ENCODE measurements at places on chromosomes 6 and 20.

DNA sequence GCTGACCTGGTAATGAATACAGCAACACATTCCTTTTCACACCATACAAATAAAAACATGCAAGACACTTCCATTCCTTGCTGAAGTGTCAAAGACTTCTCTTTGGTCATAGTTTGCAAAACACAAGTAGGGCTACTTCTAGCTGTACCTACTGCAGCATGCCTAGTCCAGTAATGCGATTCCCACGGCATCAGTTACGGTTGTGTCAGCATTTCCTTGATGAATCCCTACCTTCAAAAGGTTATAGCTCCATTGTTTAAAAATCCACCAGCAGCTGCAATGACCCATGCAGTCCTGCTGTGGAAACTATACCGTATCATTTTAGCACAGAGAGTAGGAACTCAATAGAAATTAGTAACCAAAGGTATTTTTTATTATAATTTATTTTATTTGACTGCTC lies 1371.5 kb downstream of the EPHA7 start:
- no peaks in the 10 kb centered on the region for H3K27me3 ChIP-seq
- H3K36me3 ChIP-seq: no peaks in the 10 kb centered on the region
- no peak for DNase-seq
- H3K4me3 ChIP-seq: no peak overlapping the region

DNA sequence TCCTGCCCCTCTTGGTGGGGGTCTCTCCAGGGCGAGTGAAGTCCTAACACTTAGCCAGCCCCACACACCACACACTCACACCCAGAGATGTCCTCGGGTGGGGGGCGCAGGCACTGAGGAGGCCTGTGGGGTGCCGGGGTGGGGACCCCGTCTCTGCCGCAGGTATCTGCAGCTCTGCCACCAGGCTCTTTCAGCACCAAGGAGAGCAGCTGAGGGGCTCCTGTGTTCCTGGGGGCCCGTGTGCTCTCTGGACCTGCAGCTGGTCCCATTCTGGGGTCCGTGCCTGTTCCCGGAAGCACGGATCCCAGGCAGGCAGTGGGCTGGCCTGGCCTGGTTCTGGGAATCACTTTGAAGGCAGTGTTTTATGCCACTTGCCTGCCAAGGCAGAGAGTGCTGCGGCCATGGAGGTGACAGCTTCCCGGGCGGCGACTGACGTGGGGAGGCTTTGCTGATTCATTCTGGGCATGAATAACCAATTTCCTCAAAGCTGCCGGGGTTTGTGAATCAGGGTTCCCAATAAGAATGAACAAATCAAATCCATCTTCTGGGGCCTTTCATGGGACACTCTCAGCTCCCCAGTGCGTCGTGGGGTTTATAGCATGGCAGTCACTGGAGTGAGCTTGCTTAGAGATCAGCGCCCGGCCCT lies 54.4 kb upstream of the SLCO4A1 start:
- H3K27me3 ChIP-seq: peaks cover 59% of the 10 kb centered on the region
- no peak overlapping the region for H3K4me3 ChIP-seq
- peaks cover 8% of the 10 kb centered on the region for H3K4me1 ChIP-seq
- DNase-seq: no peak
- H3K27ac ChIP-seq: no peak overlapping the region

GRCh38 chr20:47359530-47360296 lies 3.2 kb upstream of the ZMYND8 start:
- H3K27me3 ChIP-seq: no peaks in the 10 kb centered on the region
- no peak for DNase-seq
- H3K36me3 ChIP-seq: no peaks in the 10 kb centered on the region

DNA sequence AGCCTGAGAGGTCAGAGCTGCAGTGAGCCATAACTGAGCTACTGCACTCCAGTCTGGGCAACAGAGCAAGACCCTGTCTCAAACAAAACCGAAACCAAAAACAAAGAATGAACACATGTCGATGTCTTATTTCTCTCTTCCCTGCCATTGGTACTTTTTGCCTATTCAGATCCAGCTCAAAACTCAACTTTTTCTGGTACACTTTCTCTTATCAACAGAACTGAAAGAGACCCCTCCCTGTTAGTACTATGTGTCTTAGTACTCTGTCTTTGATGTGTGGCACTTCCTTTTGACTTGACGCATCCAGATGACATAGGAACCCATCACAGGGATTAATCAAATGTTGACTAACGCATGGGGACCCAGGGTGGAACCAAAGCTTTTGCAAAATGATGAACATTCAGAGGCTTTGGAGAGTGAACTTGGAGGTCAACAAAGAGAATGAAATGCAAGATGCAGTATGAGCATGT lies 44.8 kb downstream of the AKAP12 start:
- no peaks in the 10 kb centered on the region for H3K36me3 ChIP-seq
- H3K27me3 ChIP-seq: peaks cover 64% of the 10 kb centered on the region
- no peak for DNase-seq
- peaks cover 20% of the 10 kb centered on the region for H3K4me1 ChIP-seq
- peak overlapping the region; percentile 5 for H3K4me3 ChIP-seq
- no peak overlapping the region for H3K27ac ChIP-seq

DNA sequence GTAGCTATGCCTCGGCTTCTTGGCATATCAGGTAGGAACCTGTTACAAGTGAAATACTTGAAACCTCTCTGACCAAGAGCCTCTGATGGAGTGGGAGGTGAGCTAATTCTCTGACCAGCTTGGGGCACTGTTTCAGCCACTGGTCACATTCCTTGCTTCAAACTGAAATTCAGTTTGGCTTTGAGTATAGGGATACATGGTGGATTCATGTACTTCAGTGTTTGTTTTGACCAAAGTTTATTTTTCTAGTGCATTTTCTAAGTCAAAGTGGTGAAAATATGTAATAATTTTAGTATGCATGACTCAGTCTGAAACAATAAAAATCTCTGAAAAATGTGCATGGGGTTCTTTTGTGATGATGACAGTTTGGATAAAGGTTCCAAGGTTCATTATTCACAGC lies 18.6 kb downstream of the TTPAL start:
- no peak for DNase-seq
- H3K4me3 ChIP-seq: no peak overlapping the region
- H3K36me3 ChIP-seq: peaks cover 10% of the 10 kb centered on the region
- H3K27ac ChIP-seq: peak overlapping the region; percentile 88

GRCh38 chr6:156593893-156594292 lies 183.3 kb upstream of the ARID1B start:
- H3K27ac ChIP-seq: no peak overlapping the region
- DNase-seq: no peak
- H3K27me3 ChIP-seq: peaks cover 10% of the 10 kb centered on the region
- H3K4me1 ChIP-seq: peaks cover 2% of the 10 kb centered on the region

DNA sequence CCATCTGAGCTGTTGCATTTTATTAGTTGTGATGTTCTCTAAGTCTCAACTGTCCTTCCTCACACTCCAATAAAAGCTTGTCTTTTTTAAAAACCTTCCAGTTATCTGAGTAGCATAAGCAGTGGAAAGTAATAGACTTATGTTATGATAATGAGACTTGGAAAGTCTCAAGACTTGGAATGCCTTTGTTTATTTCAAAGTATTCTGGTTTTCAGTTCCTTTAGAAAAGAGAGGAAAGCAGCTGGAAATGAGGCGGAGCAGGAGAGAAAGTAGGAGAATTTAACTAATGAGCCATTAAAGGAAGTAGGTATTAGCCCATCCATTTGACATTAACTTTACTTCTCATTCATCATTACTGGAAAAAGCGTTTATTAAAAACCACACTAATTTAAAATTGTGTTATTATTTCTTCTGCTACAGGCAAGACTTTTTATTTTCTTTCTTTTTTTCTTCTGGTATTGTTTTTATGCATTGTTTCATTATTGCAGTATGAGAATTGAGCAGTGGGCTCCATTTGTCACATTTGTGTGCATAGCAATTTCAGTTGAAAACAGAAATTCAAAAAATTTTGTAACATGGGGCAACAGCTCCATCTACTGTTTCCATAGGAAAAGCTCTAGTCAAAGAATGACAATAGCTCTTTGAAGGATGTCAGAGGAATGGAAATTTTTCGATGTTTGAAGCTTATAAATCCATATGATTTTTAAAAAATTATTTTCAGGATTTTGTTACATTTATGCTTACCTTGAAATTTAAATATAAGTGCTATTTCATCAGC lies 194.8 kb downstream of the COL9A1 start:
- peaks cover 2% of the 10 kb centered on the region for H3K4me1 ChIP-seq
- no peak overlapping the region for H3K4me3 ChIP-seq
- no peaks in the 10 kb centered on the region for H3K36me3 ChIP-seq
- no peak overlapping the region for H3K27ac ChIP-seq

DNA sequence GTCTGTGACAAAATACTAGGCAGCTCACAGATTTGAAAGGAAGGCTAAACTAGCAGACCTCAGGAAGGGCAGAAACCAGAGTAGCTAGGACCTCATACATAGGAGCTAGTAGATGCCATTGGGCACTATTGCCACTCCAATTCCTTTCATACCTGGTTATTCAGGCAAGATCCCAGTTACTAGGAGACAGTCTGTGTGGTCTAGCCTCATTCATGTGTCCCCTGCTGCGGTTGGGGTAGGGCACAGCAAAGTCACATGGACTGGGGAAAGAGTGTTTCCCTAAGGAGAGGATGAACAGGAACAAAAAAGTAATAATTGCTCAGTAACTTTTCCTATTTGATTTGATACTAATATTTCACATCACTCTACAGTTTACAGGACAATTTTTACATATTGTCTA lies 204.6 kb upstream of the HEY2 start:
- no peak overlapping the region for H3K27ac ChIP-seq
- peaks cover 44% of the 10 kb centered on the region for H3K27me3 ChIP-seq
- no peak for DNase-seq
- no peak overlapping the region for H3K4me3 ChIP-seq

DNA sequence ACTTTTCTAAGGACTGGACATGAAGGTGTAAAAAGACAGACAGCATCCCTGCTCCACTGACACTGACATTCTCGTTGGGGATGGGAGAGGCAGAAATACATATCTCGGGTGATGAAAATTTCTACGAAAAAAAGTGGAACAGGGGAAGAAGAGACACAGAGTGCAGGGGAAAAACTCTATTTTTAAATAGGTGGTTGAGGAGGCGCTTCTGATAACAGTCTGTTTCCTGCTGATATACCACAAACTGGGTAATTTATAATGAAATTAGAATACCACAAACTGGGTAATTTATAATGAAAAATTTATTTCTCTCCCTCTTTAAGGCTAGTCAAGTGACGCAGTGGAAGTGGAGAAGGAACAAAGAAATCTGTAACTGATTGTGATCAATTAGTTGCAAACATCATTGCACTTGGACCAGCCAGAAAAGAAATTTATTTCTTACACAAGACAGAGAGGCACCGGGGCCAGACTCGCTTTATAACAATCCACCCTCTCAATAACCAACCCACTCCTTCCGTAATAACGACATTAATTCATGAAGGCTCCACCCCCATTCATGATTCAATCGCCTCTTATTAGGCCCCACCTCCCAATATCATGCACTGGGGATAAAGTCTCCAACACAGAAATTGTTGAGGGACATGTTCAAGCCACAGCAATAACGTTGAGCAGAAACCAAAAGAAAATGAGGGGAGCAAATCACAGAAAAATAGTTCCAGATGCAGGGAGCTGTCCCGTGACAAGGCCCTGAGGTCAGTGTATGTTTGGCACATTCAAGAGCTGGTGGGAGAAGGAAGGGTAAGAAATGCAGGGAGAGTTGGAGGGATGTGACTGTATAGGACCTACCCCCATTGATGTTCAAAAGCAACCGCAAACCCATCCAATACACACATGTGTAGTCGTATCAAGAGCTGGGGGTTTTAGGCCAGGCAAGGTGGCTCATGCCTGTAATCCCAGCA lies 6.6 kb upstream of the SRSF6 start:
- peaks cover 40% of the 10 kb centered on the region for H3K27me3 ChIP-seq
- peaks cover 6% of the 10 kb centered on the region for H3K4me1 ChIP-seq
- DNase-seq: no peak
- no peak overlapping the region for H3K27ac ChIP-seq
- no peaks in the 10 kb centered on the region for H3K36me3 ChIP-seq

- peak overlapping the region; percentile 0 for H3K27ac ChIP-seq
- no peak for DNase-seq
- peaks cover 2% of the 10 kb centered on the region for H3K4me1 ChIP-seq
- H3K27me3 ChIP-seq: peaks cover 52% of the 10 kb centered on the region
- H3K36me3 ChIP-seq: peaks cover 7% of the 10 kb centered on the region
These were observed 17.4 kb downstream of the SIM1 start for GRCh38 chr6:100447081-100447899.

DNA sequence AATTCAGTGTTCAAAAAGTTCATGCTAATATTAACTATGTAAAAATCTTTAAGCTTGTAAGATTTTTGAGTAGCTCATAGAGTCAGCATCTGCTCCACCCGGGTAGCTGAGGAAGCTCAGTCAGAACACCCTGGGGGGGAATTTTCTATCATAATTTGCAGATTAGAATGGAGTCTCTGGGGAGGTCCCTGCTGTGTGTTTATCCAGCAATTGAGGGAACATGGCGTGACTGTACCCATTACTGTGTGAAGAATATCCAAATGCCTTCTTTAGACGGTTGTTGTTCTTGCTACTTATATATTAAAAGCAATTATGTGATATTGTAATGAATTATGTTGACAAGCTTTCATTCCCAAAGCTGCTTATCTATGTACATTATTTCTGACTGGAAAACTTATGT lies 64.8 kb downstream of the AIG1 start:
- no peak for DNase-seq
- no peaks in the 10 kb centered on the region for H3K4me1 ChIP-seq
- no peak overlapping the region for H3K4me3 ChIP-seq
- H3K27me3 ChIP-seq: no peaks in the 10 kb centered on the region

DNA sequence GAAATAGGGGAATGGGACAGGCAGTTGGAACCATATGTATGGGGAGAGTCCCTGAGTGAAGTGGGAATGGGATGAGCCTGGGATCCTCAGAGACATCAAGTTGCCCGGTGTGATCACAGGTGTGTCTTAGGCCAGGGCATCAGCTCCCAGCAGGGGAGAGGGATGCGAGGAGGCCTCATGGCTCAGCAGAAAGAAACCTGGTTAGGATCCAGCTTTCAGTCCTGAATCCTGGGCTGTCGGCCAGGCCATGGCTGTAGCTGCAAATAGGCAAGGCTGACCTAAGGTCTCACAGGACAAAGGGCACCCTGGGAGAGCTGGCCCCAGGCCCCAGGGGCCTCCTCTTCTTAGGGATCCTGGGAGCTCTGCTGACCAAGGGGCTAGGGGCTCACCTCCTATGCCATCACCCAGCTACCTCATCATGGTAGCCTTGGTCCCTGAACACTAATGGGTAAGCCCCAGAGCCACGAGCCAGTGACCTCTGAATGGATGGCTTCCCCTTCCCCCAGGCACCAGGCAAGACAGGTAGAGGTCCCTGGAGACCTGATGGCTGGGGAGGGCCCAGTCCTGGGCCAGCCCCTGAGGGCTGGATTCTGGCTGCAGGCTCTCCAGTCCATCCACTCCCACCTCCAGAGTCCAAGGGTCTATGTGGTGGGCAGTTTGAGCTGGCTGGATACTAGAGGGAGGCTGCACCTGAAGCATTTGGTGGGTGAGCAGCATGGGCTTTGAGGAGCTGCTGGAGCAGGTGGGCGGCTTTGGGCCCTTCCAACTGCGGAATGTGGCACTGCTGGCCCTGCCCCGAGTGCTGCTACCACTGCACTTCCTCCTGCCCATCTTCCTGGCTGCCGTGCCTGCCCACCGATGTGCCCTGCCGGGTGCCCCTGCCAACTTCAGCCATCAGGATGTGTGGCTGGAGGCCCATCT lies at the start of gene SLC22A7:
Gene SLC22A7 (plus strand): TSS at position 617 of the 921 bp plus-strand sequence. CDS start 99 bp downstream, at position 716.
- H3K4me3 ChIP-seq: no peak within 1 kb of the TSS
- DNase-seq: no peak
- peaks cover 28% of the 10 kb centered on the region for H3K27me3 ChIP-seq
- no peak within 1 kb of the TSS for H3K27ac ChIP-seq
- H3K36me3 ChIP-seq: peaks cover 6% of the 10 kb centered on the region

GRCh38 chr6:31763619-31763940 lies 1.1 kb downstream of the SAPCD1 start:
- peaks cover 8% of the 10 kb centered on the region for H3K4me1 ChIP-seq
- H3K27me3 ChIP-seq: no peaks in the 10 kb centered on the region
- no peak for DNase-seq
- peaks cover 4% of the 10 kb centered on the region for H3K36me3 ChIP-seq

All from T-helper 17 cell (primary cell).